ENCODE measurements at places on chromosomes 2 and 18.

DNA sequence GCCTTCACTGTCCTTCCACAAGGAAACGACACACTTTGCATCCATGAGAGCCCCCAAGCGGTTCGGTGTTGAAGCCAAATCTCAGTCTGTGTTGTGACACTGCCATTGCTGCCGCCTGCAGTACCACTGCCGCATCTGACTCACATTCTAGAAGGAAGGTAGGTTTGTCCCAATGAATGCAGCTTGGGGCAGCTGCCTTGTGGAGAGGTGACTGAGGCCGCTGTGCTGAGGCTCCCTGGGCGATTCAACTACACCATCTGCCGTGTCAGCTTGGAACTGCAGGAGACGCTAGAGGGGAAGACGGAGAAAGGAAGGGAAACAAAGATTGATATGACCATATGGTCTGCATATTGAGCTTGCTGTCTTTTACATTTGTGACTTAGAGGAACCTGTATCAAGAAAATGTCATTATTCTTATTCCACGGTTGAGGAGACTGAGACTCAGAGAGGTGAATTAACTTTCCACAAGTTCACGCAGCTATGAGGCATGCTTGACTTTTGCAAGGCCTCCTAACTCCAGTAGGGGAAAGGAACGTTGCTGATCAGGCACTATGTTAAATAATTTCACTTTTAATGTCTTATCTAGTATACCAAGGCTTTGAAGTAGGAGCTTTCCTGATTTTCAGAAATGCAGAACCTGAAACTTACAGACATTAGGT is 43.5 kb upstream of the LMAN1 start:
- DNase-seq = peak; percentile 93

- DNase-seq = no peak
Measured at GRCh38 chr18:4544142-4544541, 89.0 kb upstream of the DLGAP1 start.

DNA sequence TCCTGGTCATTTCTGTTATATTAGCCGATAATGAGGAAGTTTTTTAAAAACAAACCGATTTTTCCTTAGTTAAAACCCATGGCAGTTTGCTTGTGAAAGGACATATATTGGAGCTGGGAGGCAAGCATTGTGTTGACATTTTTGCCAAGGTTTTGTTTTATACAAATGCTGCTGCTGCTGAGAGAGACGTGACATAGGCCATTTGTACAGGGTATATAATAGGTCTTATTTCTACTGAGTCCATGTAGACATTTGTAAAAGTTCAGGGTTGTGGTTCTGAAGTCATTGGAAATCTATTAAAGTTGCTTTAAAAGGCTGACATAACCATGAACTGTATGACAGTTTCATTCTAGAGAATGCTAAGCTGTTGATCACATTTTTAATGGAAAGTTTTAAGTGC is 424.0 kb upstream of the FANCL start:
- no peak for DNase-seq

DNA sequence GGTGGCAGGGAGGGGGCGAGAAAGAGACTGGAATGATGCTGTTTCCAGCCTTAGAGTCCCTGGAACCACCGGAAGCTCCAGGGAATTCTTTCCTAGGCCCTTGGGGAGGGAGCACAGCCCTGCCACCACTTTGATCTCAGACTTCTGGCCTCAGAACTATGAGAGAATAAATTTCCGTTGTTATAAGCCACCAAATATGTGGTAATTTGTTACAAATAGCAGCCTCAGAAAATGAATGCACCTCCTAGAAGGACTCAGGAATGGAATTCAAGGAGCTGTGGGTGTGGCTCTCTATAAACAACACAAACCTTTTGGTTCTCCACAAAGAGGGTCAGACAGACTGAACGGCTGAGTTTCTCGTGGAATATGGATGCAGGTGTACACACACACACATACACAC is 144.5 kb downstream of the ACKR3 start:
- DNase-seq = no peak

GRCh38 chr2:196750977-196751631 is 48.4 kb downstream of the GTF3C3 start:
- no peak for DNase-seq

DNA sequence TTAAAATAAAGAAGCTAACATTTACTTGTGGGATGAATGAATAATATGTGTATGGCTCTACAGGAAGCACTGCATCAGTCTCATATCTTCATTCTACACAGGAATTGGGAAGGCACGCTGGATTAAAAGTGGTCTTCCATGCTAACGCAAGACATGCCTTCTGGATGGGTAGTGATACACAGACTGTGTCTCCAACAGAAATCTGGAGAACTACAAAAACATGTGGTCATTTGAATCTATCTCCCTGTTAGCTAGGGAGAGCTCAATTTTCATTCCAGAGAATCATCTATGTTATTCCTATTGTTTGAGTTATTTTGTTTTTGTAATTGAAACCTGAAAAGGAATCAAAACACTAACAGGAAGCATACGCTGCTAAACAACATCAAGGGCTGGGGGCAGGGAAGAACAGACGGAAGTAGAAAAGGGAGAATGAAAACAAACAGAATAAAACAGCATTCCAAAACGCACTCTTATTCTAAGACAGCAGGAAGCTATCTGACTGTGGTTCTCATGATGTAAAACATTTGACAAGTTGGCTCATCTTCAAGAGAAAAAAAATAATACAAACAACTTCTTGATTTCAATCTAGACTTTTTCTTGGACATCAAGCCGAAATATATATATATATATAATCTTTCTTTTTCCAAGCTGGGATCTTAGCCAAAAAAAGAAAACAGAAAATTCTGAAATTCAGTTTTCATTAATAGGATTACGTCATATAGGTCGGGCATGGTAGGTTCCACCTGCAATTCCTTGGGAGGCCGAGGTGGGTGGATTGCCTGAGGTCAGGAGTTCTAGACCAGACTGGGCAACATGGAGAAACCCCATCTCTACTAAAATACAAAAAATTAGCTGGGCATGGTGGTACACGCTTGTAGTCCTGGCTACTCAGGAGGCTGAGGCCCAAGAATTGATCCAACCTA is 31.5 kb upstream of the ASNSD1 start:
- DNase-seq = no peak

- no peak for DNase-seq
Measured at GRCh38 chr2:24824966-24825882, 32.0 kb downstream of the CENPO start.

GRCh38 chr2:744088-744487 is 66.9 kb upstream of the TMEM18 start:
- DNase-seq = no peak

DNA sequence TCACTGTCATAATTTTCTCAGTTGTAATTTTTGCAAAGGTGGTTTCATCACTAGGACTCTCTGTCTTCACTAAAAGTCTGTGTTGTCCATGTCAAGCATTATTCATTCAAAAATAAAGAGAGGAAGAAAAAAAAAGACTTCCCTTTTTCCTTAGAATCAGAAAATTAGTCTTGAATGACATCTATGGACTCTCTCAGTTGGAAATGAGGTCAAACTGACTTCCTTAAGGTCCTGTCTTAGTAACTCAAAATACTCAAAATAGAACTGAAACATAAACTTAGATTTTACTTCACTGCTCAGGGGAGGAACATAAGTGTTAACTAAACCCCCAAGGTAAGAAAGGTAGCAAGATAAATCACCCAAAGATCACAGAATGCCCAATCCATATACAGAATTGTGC is 2.2 kb upstream of the ZNF407 start:
- DNase-seq = no peak

GRCh38 chr18:7147399-7147798 is 29.8 kb upstream of the LAMA1 start:
- DNase-seq = no peak

- no peak for DNase-seq
Measured at GRCh38 chr18:6498289-6498856, 83.7 kb upstream of the L3MBTL4 start.

GRCh38 chr18:58975781-58976180 is 111.1 kb downstream of the ZNF532 start:
- no peak for DNase-seq

- DNase-seq = no peak
Measured at GRCh38 chr2:218278531-218279360, 8.4 kb downstream of the PNKD start.

DNA sequence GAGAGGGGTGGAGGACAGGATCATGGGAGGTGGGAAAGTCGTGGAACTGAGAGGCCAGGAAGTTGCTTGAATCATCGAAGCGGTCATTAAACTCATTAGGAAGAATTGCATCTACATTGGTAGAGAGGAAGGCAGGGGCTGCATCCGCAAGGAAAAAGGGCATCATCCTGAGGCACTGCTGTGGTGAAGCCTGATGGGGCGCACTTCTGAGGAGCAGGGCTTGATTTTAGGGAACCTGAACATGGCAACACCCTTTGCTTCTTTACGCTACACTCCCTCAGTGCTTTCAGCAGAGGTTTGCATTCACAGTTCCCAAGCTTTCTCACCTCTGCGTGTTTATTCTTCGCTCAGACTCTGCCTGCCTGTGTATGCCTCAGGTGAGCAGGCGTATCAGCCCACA is 352.0 kb upstream of the RAB6C start:
- no peak for DNase-seq

GRCh38 chr18:80033181-80034067 is 810 bp upstream of the RBFA start:
- no peak for DNase-seq

GRCh38 chr2:25664183-25664964 is 9.0 kb downstream of the DTNB start:
- no peak for DNase-seq

DNA sequence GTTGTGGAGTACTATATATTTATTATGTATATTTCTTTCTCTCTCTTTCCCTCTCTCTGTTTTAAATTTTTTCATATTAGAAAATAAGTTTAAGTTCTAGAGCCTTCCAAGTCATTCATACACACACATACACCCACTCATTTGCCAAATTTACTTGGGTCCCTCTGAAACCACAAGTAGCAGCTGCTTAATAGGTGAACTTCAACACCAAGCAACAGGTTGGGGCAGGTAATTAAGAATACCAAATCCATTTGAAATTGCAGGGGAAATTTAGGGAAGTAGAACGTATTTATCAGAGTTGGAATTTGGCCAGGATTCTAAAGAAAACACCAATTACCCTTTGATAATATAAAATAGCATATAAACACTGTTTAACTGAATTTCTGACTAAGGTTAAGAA is 75.0 kb upstream of the RBBP8 start:
- no peak for DNase-seq

- no peak for DNase-seq
Measured at GRCh38 chr2:99514357-99514756, 24.5 kb upstream of the REV1 start.

DNA sequence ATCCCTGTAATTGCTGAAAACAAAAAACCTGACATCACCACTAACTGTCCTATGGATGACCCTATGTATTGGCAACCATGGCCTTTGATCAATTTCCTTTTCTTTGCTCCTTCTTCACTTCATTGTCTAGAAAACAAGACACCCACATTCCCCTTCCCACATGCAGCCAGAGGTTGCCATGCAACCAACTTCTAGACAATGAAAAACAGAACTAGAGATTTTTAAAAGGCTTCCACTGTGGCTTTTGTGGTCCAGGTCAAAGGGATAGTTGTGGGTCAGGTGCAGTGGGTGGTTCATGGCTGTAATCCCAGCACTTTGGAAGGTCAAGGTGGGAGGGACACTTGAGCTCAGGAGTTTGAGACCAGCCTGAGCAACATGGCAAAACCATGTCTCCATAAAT is 139.3 kb upstream of the DOK6 start:
- no peak for DNase-seq

GRCh38 chr18:62730941-62731340 is 15.6 kb downstream of the PHLPP1 start:
- no peak for DNase-seq

All from NCI-H774 (cell line).